Liver (tissue), 10 donors: ENCODE measurements at places on chromosomes 13 and 19. TPM values are rescaled to one million over a fixed set of nuclear protein-coding genes. Genes with fewer than 3 reads are reported as not detected.

- no peak overlapping the region for H3K4me3 ChIP-seq
- no peaks in the 10 kb centered on the region for H3K27me3 ChIP-seq
- H3K36me3 ChIP-seq: no peaks in the 10 kb centered on the region
These were observed 419.2 kb downstream of the FGF9 start for GRCh38 chr13:22090106-22090505.

DNA sequence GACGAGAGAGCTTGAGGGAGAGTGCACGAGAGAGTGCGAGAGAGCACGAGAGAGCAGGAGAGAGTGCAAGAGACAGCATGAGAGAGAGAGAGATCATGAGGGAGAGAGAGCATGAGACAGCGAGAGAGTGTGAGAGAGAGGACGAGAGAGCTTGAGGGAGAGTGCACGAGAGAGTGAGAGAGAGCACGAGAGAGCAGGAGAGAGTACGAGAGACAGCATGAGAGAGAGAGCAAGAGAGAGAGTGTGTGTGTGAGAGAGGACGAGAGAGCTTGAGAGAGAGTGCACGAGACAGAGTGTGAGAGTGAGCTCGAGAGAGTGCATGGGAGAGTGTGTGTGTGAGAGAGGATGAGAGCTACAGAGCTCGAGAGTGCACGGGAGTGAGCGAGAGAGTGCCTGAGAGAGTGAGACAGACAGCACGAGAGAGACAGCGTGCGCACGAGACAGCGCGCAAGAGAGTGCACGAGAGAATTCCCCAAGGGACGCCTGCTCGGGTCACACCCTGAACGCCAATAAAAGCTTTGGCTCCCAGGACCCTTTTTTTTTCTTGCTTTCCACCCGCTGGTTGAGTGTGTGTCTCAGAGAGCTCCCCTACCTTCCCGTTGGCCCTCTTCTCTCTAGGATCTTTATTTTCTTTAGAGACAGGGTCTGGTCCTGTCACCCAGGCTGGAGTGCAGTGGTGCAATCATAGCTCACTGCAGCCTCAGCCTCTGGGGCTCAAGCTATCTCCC is 3.7 kb downstream of the CD70 start:
- peaks cover 5% of the 10 kb centered on the region for H3K27me3 ChIP-seq
- H3K27ac ChIP-seq: no peak overlapping the region
- no peak overlapping the region for H3K4me3 ChIP-seq

The LHB gene
- not detected for polyA plus RNA-seq

- no peaks in the 10 kb centered on the region for H3K27me3 ChIP-seq
- no peaks in the 10 kb centered on the region for H3K4me1 ChIP-seq
- H3K36me3 ChIP-seq: no peaks in the 10 kb centered on the region
- no peak overlapping the region for H3K4me3 ChIP-seq
- H3K27ac ChIP-seq: no peak overlapping the region
These were observed 17.4 kb upstream of the ATXN8OS start for GRCh38 chr13:70090036-70090723.

GRCh38 chr19:14576363-14576762 is 4.5 kb upstream of the NDUFB7 start:
- H3K27ac ChIP-seq: no peak overlapping the region
- H3K27me3 ChIP-seq: no peaks in the 10 kb centered on the region
- no peaks in the 10 kb centered on the region for H3K36me3 ChIP-seq
- H3K4me3 ChIP-seq: no peak overlapping the region

The ZNF730 gene
- polyA plus RNA-seq: not detected

- H3K27ac ChIP-seq: no peak overlapping the region
- no peaks in the 10 kb centered on the region for H3K27me3 ChIP-seq
- H3K36me3 ChIP-seq: no peaks in the 10 kb centered on the region
- no peak overlapping the region for H3K4me3 ChIP-seq
- DNase-seq: no peak
- H3K4me1 ChIP-seq: no peaks in the 10 kb centered on the region
These were observed 47.1 kb upstream of the MAP3K10 start for GRCh38 chr19:40144151-40144550.

DNA sequence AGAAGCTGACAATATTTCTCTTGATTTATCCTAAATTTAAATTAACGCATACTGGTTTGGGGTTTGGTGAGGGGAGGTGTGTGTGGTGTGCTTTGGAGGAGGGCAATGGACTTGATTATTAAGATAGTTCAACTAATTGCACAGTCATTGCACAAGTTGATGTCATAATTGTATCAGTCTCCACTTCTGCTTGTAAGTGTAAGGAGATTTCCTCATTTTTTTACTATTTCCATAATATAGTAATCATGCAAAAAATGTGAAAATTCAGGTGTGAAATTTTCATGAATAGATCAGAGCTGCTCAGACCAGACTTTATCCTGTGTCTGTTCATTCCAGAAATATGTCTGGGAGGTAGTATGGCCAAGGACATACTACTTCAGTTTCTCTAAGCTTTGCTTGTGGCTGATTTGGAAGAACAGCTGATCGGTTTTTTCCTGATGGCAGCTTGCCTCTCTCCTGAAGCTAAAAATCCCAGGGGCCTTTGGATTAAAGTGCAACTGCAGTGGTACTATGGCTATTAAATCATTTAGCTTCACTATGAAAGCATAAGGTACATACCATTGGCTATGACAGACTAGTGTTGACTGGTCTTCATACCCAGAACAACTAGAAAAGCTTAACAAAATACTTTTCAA is 201.8 kb upstream of the MIR17HG start:
- H3K4me3 ChIP-seq: no peak overlapping the region
- DNase-seq: no peak
- no peak overlapping the region for H3K27ac ChIP-seq
- H3K4me1 ChIP-seq: no peaks in the 10 kb centered on the region

DNA sequence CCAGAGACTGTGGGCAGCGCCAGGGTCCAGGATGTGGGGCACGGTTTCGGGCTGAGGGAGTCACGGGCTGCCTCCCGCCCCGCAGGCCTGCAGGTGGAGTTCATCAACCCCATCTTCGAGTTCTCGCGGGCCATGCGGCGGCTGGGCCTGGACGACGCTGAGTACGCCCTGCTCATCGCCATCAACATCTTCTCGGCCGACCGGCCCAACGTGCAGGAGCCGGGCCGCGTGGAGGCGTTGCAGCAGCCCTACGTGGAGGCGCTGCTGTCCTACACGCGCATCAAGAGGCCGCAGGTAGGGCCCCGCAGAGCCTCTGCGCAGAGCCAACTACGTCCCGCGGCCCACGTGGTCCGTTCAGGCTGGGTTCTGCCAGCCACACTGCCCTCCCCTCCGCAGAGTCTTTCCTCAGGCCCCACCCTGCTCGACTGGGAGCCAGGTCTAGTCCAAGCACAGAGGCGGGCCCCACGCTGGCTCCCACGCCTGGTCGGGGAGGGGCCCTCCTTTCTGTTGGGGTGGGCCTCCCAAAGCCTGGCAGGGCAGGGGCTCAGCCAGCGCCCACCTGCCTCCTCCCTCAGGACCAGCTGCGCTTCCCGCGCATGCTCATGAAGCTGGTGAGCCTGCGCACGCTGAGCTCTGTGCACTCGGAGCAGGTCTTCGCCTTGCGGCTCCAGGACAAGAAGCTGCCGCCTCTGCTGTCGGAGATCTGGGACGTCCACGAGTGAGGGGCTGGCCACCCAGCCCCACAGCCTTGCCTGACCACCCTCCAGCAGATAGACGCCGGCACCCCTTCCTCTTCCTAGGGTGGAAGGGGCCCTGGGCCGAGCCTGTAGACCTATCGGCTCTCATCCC is 2.0 kb upstream of the POLD1 start:
- no peak overlapping the region for H3K4me3 ChIP-seq
- H3K4me1 ChIP-seq: no peaks in the 10 kb centered on the region
- DNase-seq: no peak
- peaks cover 15% of the 10 kb centered on the region for H3K36me3 ChIP-seq

DNA sequence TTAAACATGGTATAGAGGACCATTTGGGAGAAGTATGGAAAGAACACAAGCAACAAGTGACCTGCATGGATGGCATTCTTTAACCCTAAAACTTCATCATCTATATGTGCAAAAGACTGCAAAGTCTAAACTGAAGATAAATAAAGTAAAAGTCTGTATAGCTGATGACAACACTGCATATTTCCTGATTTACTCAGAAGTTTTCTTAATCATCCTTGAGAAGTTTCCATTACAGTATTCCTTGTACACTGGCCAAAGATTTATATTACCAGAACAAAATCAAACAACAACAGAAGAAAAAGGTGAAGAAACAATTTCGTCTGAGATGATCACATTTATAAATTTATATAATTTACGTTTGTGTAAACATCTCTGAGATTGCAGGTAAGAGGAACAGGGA is 805.7 kb downstream of the PCDH9 start:
- H3K36me3 ChIP-seq: no peaks in the 10 kb centered on the region
- DNase-seq: no peak
- peaks cover 3% of the 10 kb centered on the region for H3K27me3 ChIP-seq
- no peak overlapping the region for H3K4me3 ChIP-seq
- no peaks in the 10 kb centered on the region for H3K4me1 ChIP-seq

- H3K27me3 ChIP-seq: peaks cover 8% of the 10 kb centered on the region
- DNase-seq: no peak
- H3K4me3 ChIP-seq: no peak overlapping the region
These were observed 130.8 kb downstream of the DNAJC15 start for GRCh38 chr13:43154156-43154651.

The SSC5D gene
- polyA plus RNA-seq: 0.08 TPM

DNA sequence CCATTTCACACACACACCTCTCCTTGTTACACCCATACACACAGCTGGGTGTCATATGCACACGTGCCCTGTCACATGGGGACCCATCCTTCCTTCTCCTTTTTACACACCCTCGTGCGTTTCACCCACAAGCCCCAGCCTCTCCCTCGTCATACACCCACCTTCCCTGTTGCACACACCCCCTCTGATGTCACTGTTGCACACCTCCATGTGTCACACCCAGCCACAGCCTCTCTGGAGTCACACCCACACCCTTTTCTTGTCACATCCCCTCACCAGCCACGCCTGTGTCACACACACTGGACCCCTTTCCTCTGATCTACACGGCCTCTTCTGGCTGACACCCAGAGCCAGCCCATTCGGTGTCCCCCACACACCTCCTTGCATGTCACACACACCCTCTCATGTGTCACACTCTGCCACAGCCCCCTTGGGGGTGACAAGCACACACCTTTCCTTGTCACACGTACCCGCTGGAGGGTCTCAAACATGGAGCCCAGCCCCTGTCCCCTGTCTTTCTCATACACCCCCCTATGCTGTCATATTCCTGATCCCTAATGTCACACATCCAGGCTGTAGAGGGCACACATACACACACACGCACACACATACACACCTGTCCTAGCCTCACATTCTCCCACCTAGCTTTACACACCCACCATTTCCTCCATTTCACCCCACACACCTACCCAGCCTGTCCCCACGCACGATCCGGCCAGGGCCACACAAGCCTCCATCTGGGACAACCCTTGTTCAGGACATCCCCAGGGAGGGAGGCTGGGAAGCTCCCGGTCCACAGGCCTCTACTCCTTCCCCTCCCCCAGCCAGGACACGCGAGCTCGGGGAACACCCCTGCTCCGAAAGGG is 1.4 kb downstream of the NOVA2 start:
- no peaks in the 10 kb centered on the region for H3K36me3 ChIP-seq
- H3K27ac ChIP-seq: peak overlapping the region; percentile 21
- peaks cover 2% of the 10 kb centered on the region for H3K27me3 ChIP-seq
- H3K4me1 ChIP-seq: no peaks in the 10 kb centered on the region

DNA sequence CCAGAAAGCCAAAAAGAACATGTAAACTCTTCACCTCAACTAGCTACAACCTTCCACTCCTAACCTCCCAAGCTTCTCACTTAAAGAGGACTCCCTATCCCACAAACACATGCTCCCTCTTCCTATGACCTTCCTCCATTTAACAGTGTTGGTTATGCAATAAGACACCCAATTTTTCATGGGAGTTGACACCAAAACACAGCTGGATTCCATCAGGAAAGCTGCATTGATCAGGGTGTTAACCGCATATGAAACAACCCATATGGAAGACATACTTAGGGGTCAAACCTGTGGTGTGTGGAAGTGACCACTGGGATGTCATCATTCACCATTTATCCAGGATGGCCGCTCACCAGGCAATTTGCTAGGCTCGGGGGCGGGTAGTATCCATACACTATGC is 21.9 kb downstream of the ZNF473 start:
- H3K4me3 ChIP-seq: no peak overlapping the region
- H3K4me1 ChIP-seq: no peaks in the 10 kb centered on the region
- no peak for DNase-seq
- no peaks in the 10 kb centered on the region for H3K27me3 ChIP-seq
- peaks cover 45% of the 10 kb centered on the region for H3K36me3 ChIP-seq

DNA sequence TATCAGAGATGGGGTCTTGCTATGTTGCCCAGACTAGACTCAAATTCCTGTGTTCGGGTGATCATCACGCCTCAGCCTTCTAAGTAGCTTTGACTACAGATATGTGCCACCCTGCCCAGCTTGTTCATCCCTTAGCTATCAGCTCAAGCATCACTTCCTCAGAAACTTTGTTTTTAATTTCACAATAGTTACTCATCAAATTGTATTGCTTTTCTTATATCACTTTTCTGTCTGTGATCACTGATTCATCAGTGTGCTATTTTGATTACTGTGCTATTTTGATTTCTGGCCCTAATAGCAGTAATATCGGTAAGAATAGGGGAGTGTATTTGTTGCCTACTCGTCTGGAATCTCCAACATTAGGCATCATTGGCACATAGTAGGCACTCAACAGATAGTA is 878.6 kb upstream of the PCDH20 start:
- no peak for DNase-seq
- no peak overlapping the region for H3K27ac ChIP-seq
- H3K36me3 ChIP-seq: no peaks in the 10 kb centered on the region

GRCh38 chr19:48000846-48001245 is 6.4 kb downstream of the ELSPBP1 start:
- H3K27me3 ChIP-seq: no peaks in the 10 kb centered on the region
- DNase-seq: no peak
- no peaks in the 10 kb centered on the region for H3K4me1 ChIP-seq
- no peak overlapping the region for H3K4me3 ChIP-seq
- H3K36me3 ChIP-seq: no peaks in the 10 kb centered on the region
- no peak overlapping the region for H3K27ac ChIP-seq

GRCh38 chr13:21175656-21176214 is 617 bp downstream of the SKA3 start:
- no peak overlapping the region for H3K27ac ChIP-seq
- H3K27me3 ChIP-seq: no peaks in the 10 kb centered on the region
- peaks cover 19% of the 10 kb centered on the region for H3K4me1 ChIP-seq
- no peaks in the 10 kb centered on the region for H3K36me3 ChIP-seq
- DNase-seq: no peak

The IRF3 gene
- 33.6 TPM for polyA plus RNA-seq

- H3K36me3 ChIP-seq: no peaks in the 10 kb centered on the region
- DNase-seq: no peak
- H3K27me3 ChIP-seq: no peaks in the 10 kb centered on the region
- no peak overlapping the region for H3K4me3 ChIP-seq
- H3K27ac ChIP-seq: no peak overlapping the region
These were observed 40.8 kb upstream of the RFXAP start for GRCh38 chr13:36778083-36778671.

GRCh38 chr19:2613507-2614295 is 88.8 kb downstream of the GNG7 start:
- DNase-seq: no peak
- H3K36me3 ChIP-seq: no peaks in the 10 kb centered on the region
- no peak overlapping the region for H3K27ac ChIP-seq
- no peaks in the 10 kb centered on the region for H3K4me1 ChIP-seq
- H3K4me3 ChIP-seq: no peak overlapping the region
